ENCODE measurements at places on chromosomes 13 and 19.
A peak's percentile ranks its signal among the peaks of the same experiment; 100 is the strongest.

- DNase-seq = no peak
Measured at GRCh38 chr19:898663-899062, 5.4 kb downstream of the RNU6-9 start.

DNA sequence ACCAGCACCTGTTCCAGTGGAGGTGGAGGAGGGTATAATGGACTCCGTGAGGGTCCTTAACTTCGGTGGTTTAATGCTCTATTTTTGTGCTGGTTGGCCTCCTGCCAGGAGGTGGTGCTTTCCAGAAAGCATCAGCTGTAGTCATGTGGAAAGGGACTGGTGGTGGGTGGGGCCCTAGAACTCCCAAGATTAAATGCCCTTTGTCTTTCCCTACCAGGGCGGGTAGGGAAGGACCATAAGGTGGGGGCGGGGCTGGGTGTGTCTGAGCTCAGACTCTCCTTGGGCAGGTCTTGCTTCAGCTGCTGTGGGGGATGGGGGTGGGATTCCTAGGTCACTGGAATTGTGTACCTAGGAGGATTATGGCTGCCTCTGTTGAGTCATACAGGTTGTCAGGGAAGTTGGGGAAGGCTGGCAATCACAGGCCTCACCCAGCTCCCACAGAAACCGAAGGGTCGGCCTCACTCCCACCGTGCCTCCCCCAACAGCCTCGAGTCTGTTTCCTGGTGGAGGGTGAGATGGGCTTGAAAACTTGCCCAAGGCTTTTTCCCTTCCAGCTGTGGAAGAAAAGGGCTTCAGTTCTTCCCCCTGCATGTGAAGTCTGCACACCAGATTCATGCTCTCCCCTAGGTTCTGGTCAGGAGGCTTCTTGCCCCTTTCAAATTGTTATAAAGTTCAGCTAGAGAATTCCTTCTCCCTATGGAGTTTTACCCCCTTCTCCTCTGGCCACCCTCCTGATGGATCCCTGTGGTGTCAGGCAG lies 60.3 kb upstream of the CLDN10 start:
- DNase-seq = no peak

GRCh38 chr19:3276341-3276799 lies 51.9 kb downstream of the CELF5 start:
- DNase-seq = no peak

GRCh38 chr13:80654638-80655249 lies 313.8 kb upstream of the SPRY2 start:
- DNase-seq = no peak

GRCh38 chr13:43580280-43580679 lies 206.5 kb downstream of the ENOX1 start:
- no peak for DNase-seq

GRCh38 chr13:37905736-37906135 lies 36.2 kb upstream of the TRPC4 start:
- no peak for DNase-seq

DNA sequence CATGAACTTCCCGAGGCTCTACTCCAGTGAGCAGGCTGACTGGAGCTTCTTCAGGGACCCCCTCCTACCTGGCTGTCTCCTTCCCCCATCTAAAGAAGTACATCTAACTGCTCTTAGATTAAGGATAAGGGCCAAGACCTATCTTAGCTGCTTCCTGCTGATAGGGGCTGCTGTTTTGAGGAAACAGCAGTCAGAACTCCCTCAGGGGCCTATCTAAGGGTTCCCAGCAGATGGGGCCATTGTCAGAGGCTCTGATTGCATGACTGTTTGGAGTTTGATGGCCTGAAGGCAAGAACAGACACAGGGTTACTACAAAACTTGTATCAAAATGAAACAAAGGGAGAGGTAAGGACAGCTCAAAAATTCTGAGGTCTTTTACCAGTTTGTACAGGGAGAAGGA lies 2636.9 kb upstream of the PCDH20 start:
- DNase-seq = no peak

GRCh38 chr13:98452851-98453843 lies 123.8 kb downstream of the STK24 start:
- no peak for DNase-seq

DNA sequence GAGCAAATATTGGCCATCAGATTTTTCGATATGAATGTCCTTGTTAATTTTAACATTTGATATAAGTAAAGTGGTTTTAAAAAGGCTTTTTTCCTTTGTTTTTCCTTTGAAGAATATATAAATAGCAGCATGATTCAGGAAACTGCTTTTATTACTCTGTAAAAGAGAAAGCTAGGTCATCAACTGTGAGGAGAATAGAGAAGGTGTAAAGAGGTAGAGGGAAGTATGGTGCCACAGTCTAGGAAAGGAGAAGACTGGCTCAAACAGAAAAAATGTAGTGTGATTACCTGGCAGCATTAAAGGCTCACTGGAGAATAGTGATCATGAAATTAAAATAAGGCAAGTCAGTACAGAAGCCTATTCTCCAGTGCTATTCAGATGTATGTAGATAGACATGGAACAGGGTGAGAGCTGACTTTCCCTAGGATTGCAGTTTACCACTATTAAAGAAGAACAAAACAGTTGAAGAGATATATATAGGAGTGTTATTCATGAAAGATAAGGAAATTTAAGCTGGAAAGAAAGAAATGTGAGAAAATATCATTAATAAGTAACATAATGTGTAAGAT lies 1115.9 kb upstream of the PCDH9 start:
- DNase-seq = no peak

DNA sequence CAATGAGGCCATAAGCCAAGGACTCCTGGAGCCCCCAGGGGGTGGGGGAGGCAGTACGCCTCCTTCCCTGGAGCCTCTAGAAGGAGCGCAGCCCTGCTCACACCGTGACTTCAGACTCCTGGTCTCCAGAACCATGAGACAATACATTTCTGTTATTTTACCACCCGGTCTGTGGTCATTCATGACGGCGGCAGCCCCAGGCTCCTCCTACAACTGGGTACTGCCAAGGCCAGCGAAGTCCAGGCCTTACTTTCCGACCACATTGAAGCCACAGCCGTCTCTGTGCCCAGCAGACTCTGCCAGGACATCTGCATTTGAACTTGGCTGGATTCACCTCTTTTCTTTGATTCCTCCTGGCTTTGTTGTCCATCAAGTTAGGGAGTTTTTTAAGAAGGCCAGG lies 10.5 kb downstream of the GNG7 start:
- DNase-seq = no peak

GRCh38 chr19:2254064-2254872 lies 1.9 kb downstream of the JSRP1 start:
- no peak for DNase-seq

GRCh38 chr13:35512271-35512920 lies 35.9 kb upstream of the MAB21L1 start:
- DNase-seq = peak; percentile 20

- DNase-seq = no peak
Measured at GRCh38 chr19:14530005-14530348, 583 bp downstream of the TECR start.

DNA sequence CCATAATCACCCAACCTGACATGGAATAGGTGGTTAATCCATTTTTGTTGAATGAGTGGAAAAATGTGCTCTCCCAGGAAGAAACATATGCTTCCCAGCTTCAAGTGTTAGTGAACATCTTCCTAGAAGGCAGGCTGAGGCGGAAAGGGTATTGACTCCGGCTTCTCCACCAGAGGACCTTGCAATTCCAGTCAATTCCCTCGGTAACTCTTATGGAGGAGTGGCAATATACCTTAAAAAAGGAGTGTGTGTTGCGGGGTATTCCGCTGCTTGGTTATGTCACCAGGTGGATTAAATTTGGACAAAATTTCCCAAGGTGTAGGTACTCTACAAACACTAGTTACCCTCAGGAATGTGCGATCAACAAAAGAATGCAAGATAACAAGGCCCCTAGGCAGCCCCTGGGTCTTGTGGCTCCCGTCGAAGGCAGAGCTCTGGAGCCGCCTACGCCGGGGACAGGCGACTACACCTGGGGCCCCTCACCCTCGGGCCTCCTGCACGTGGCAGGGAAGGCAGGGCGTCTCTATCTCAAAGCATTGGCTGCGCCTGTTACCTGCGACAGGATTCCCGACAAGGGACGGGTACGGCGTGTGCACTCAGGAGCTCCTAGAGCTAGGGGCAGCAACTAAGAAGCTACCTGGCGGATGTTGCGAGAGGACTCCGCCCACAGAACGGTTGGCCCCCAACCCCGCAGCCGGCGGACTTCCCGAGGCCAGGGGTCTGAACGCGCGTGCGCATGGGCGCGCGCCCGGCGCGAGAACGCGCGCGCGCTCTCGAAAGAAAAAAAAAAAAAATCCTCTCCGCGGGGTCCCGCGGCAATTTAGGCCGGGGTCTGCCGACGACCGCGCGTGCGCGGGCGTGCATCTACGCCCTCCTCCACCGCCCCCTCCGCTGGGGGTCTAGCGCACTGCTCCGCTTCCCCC lies at the start of gene WDR87:
TSS of gene WDR87 (minus strand) at position 649 of the 923 bp plus-strand sequence. CDS start 8,355 bp downstream, outside the sequence.
- no peak for DNase-seq

- DNase-seq = no peak
Measured at GRCh38 chr13:34017231-34017630, 199.3 kb downstream of the RFC3 start.

DNA sequence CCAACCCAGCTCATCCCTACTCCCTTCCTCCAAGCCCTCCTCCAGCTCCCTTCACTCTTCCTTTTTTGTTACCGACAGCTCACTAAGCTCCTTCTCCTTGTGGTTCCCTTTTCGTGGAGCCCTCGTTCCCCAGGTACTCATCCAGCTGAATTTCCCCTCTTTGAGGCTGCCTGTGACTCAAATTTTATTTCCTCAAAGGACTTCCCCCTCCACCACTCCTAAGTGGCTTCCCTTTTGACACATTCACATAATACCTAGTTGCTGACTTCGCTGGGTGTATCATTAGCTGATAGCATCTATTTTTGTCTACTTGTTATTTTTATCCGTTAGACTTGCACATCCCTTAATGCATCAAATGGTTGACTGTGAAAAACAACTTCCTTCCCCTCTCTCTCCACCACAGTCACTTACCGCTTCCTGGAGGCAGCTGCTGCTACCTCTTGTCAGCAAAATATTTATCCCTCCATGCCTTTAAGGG lies 14.5 kb downstream of the FFAR2 start:
- DNase-seq = no peak

DNA sequence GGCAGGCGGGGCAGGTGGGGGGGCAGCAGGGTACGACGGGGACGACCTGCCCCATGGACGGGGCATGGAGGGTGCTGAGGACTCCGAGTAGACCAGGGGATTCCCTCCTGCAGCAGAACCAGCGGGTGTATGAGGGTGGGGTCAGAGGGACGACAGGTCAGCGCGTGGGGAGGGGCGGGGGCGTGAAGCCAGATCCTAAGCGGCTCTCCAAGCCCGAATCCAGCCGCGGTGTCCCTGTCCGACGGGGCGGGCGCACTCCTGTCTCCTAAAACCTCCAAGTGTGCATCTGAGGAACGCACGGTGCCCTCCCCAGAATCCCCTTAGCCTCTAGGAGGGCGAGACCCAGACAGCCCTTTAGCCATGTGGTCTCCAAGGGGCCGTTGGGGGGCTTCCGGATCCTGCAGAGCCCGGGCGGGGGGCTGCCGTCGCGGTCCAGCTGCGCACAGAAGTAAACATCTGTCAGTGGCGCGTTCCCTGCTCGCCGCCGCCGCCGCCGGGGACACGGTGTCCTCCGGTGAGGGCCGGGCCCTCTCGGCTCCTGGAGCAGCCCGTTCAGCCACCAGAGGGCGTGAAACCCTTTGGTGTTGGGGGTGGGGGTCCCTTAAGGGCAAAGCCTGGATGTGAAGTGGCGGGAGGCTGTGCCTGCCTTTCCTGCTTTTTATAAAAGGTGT lies 730 bp downstream of the NRTN start:
- no peak for DNase-seq

DNA sequence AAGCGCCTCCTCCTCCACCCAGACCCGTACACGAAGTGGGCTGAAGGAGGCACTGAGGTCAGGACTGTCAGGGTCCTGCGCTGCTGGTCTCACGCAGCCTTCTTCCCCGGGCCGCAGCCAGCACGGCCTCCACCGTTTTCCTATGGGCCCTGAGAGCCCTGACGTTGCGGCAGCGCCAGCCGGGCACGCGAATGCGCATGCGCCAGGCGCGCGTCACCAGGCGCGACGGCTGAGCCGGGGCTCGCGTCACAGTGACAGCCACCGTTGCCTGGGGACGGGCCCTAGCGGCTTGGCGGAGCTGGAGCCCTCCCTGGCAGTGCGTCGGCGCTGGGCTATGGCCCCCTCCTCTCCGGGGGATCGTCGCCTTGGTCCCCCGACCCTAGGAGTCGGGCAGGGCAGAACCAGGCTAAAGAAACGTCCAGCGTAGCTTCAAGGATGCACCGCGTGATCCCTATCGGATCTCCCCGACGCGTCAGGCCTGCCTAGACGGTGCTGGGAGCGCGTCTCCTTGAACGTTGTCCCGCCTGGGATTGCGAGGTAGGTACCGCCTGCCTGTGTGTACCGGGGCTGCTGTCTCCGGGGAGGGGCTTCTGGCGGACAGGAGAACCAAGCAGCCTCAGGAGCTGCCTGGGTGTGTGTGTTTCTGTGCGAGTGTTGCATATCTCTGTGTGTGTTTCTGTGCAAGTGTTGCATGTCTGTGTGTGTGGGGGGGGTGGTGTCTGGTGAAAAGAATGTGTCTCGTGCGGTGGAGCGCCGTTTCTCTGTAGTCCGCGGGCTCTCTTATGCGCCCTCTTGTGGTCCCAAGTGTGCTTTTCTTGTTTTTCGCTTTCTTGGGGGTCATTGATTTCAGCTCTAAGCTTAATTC lies 43.2 kb downstream of the ZNF571 start:
- no peak for DNase-seq

- DNase-seq = no peak
Measured at GRCh38 chr19:10222201-10222890, 8.8 kb downstream of the S1PR2 start.

DNA sequence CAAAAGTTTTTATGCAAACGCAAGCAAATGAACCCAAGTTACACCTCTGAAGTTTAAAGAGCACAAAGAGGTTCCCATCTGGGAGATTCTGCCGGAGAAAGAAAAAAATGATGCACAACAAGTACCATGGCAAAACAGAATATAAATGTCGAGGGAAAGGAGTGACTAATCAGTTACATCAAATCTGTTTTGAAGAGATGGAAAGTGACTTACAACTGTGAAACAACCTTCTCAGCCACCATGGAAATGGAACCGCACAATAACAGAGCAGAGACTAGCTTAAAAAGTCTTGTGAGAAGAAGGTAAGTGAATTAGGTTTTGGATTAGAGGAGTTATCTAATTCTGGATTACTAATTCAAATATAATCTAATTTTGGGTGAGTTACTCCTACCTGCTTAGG lies 2.4 kb downstream of the HSPH1 start:
- DNase-seq = no peak

DNA sequence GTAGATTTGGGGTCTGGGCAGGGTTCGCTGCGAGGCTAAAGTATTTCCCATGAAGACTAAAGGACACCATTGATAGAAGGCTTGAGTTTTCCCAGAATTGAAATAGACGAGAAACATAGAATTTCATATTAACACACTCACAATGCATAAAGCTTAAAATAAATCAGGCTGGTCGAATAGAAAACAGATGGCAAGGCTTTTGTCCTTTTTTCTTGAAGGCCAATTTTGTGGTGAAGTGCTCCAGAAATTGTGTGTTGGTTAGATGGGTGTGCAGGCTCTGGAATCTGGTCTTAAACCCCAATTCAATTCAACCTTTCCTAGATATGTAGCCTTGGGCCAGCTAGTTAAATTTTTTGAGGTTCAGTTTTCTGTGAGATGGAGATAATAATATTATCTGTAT lies 56.9 kb upstream of the LRCH1 start:
- DNase-seq = no peak

- no peak for DNase-seq
Measured at GRCh38 chr13:91805605-91806004, 407.2 kb downstream of the GPC5 start.

Data from pulmonary artery endothelial cell (primary cell).